Glomerular endothelial cell (primary cell): ENCODE measurements at places on chromosomes 5 and 9. TPM values are rescaled to one million over a fixed set of nuclear protein-coding genes. Genes with fewer than 3 reads are reported as not detected.

GRCh38 chr5:131272307-131272706, 8.5 kb downstream of the CDC42SE2 start:
- DNase-seq, result no peak

DNA sequence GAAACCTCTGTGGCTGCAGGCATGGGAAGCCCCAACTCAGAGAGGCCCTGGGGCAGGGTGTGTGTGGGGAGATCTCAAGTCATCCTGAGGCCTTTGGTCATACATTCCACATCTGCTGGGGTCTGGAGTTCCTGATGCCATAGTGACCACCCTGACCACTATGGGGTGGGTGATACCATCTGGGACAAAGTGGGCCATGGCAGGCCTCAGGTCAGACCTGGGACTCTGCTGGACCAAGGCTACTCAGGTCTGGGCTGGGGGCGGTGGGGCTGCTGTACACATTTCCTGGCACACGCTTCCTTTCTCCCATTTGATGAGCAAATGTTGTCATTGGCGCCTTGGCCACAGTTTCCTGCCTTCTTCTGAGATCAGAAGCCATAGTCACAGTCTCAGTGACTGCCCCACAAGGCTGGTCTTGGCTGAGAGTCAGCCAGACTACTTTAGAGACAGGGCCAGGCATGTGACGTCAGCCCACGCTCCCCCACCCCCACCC, 15.1 kb upstream of the ACSL6 start:
- DNase-seq, result no peak

GRCh38 chr9:133589454-133590227, 19.5 kb downstream of the FAM163B start:
- DNase-seq, result no peak

- DNase-seq, result no peak
Observed at GRCh38 chr9:71681104-71681707, 87.1 kb downstream of the CEMIP2 start.

DNA sequence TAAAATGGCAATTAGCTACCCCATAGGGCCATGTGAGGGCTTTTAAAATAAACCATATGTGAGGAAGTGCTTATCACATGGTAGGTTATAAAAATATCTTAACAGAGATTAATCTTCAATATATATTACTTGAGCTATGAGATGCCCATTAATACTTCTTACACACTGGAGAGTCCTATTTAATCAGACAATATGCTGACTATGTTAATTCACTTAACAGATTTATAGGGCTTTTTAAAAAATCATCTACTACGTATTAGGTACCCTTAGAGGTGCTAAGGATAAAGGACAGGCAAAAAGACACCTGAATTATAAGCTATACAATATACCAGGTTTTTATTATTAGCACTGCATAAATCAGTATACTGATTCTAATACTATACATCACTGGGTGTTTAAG, 102.6 kb downstream of the STRBP start:
- DNase-seq, result no peak

GRCh38 chr5:119578937-119579336, 50.4 kb upstream of the FAM170A start:
- DNase-seq, result peak; percentile 3

GRCh38 chr5:52139888-52140615, 647.7 kb upstream of the ITGA1 start:
- peak; percentile 20 for DNase-seq

- no peak for DNase-seq
Observed at GRCh38 chr9:106417685-106418084, 445.3 kb upstream of the ZNF462 start.

DNA sequence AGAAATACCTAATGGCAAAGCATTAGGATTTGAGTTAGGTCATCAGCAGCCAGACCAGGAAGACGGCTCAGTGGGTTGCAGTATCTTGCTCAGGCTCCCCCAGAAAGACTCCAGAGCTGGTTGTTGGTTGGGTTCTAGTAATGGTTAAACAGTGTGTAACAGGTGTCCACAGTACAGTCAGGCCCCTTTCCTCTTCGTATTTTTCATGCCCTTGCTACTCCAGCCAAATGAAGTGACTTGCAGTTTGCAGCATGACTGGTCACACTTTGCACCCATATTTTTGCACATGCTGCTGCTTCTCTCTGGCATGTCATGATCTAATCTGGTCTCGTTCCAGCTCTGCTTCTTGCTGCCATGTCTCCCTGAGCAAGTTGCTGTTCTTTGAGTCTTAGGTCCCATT, 60.6 kb upstream of the TRPC7 start:
- DNase-seq, result no peak

- DNase-seq, result no peak
Observed at GRCh38 chr9:76759732-76760131, 4.5 kb upstream of the PCA3 start.

DNA sequence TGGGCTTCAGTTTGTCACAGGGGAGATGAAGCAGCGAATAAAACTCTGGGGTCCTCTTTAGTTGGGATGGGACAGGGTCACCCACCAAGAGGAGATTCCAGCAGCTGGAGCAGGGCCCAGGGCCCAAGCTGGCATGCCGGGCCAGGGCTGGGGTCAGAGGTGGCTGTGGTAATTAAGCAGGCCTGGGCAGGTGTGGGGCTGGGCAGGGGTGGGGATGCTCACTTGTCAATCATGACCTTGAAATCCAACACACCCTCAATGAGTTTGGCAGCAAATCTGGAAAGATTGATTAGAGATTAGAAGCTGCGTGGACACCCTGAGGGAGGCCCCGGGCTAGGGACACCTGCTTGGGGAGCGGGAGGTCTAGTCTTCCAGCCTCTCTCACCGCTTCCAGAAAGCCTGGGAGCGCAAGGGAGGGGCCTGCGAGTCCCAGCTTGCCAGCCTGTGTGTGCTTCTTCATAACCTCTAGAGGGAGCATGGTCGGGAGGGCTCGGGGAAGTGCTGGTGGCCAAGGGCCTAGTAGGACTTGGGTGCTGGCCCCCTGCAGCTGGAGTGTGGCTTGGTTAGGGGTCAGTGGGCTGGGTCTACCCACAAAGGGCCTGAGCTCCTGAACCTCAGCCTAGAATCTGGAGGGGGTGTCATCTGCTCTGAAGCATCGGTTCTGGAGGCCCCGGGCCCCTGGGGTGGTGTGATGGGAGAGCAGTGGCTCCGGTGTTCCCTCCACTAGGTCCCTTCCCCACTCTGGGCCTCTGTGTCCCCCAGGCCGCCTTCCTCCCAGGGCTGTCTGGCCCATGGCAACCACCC, 7.6 kb downstream of the CRAT start:
- no peak for DNase-seq

DNA sequence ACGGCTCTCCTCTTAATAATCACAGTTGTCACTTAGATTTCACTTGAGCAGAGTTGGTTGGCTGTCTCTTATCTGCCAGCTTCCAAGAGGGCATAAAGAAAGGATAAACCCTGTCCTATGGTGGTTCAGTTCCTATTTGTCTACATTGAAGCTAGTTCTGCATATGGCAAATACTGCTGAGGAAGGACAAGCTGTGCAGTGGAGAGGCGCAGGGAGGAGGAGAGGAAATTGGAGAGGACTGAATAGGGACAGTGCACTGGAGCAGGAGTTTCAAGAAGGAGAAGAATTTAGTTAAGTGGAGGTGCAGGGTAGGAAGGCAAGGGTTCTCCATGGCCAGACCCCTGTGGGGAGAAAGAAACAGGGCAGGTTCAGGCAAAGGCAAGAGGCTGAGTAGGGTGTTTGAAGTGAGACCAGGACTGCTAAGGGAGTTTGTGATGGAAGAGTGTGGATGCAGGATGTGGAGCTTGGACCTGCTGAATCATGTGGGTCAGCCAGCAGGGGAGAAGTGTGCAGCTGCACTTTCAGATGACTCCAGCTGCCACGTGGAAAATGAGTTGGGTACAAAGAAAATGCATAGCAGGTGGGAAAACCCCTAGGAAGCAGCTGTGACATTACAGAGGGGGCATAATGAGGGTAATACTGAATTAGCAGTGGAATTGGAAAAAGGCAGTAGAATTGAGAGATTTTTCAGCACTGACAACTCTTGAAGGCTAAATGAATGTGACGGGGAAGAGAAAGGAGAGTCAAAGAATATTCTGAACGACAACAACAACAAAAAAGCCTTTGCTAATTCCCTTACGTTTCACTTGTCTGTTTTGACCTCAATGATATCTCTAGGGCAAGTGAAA, 66.8 kb downstream of the MAMDC2 start:
- no peak for DNase-seq

DNA sequence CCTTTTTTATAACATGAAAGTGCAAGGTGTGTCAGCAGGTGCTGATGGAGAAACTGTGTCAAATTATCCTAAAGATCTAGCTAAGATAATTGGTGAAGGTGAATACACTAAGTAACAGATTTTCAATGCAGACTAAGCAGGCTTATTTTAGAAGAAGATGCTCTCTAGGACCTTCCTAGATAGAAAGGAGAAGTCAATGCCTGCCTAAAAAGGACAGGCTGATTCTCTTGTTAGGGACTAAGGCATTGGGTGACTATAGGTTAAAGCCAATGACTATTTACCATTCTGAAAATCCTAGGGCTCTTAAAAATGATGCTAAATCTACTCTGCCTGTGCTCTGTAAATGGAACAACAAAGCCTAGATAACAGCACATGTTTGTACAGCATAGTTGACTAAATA, 1682.4 kb downstream of the MAT2B start:
- DNase-seq, result no peak

GRCh38 chr9:91836515-91836914, 113.5 kb downstream of the ROR2 start:
- no peak for DNase-seq

DNA sequence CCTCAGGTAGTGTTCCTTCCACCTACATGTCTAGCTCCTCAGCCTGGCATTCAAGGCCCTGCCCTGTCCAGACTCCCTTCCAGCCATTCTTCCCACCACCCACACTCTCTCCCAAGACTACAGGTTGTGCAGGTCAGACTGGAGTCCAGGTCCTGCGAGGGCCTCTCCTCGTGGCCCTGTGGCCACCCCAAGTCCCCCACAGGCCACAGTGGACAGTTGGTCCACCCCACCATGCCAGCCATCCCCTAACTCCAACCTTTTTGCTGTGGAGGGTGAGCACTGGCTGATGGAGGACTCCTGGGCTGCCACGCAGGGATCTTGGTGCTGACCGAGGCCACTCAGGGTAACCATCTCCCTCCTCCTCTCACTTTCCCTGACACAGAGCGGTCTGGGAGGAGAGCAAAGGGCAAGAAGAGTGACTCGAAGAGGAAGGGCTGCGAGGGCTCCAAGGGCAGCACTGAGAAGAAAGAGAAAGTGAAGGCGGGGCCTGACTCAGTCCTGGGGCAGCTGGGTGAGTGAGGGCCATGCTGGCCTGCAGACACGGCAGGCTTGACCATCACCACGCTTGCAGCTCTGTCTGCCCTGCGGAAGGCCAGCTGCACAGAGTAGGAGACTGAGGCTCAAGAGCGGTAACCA, 51.0 kb downstream of the JADE2 start:
- no peak for DNase-seq

DNA sequence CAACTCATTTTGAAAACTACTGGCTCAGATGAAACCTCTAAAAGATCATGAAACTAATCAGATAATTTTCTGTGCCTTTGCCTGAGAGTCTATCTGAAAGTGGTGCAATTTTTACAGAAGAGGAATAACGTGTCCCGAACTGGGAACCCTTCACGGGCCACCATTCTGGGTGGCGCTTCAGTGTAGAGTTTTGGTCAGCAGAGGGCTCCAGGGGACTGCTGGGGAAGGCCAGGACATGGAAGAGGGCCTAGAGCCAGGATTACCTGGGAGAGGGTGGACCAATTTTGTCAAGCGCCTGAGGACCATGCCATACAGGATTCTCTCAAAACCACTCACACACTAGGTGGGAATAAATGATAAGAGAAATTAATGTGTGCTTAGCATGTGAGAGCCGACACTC, 49.7 kb upstream of the PLEKHG4B start:
- DNase-seq, result no peak

- no peak for DNase-seq
Observed at GRCh38 chr5:5699062-5699461, 276.6 kb downstream of the ICE1 start.

- DNase-seq, result no peak
Observed at GRCh38 chr9:40914772-40915659, 213.5 kb downstream of the FOXD4L6 start.

DNA sequence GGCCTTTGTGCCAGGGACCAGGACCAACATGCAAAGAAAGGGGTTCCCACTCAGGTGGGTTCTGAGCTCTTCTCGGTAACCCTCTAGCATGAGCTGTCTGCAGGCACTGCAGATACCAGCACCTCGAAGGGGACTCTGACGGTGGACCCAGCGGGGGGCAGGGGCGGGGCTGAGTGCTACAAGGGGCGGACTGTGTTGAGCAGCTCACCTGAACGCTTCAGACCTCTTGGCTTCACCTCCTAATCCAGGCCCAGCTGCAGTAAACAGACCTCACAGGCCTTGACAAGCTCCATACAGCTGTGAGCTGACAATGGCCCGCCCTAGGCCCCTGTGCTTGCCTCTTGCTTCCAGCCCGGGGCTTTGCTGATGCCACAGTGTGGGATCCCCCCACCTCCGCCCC, 48.4 kb downstream of the C9orf50 start:
- no peak for DNase-seq

DNA sequence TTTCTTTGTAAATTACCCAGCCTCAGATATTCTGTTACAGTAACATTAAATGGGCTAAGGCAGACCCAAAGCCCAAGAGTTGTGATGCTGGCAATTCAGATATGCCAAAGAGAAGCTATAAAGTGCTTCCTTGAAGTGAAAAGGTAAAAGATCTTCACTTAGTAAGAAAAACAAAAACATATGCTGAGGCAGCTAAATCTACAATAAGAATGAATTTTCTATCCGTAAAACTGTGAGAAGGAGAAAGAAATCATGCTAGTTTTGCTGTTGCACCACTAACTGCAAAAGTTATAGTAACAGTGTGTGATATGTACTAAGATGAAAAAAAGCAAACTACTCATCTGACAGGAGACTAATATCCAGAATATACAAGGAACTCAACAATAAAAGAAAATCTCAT, 39.9 kb downstream of the FAM114A2 start:
- DNase-seq, result no peak

- no peak for DNase-seq
Observed at GRCh38 chr5:108193021-108193795, 188.7 kb downstream of the FBXL17 start.

GRCh38 chr9:19432473-19432872, 23.7 kb downstream of the ACER2 start:
- DNase-seq, result no peak

- DNase-seq, result no peak
Observed at GRCh38 chr5:126166368-126166767, 256.8 kb upstream of the GRAMD2B start.

GRCh38 chr5:97923496-97923895, 740.4 kb upstream of the RIOK2 start:
- no peak for DNase-seq

Gene RANBP3L
- not detected in 2 replicates for total RNA-seq

Gene C5orf52
- not detected in 2 replicates for total RNA-seq

Gene AQP3
- total RNA-seq, result 0.18 and 0.68 TPM in 2 replicates

Gene MOCS2
- 29.6 and 38.0 TPM in 2 replicates for total RNA-seq

Gene EDIL3
- total RNA-seq, result 29.7 and 45.9 TPM in 2 replicates

Gene BTNL9
- total RNA-seq, result 0.15 and 2.8 TPM in 2 replicates

Gene DNAJC18
- 12.0 and 16.7 TPM in 2 replicates for total RNA-seq

Gene FAM200C
- total RNA-seq, result 2.2 and 2.5 TPM in 2 replicates

Gene CARTPT
- total RNA-seq, result not detected in 2 replicates

Gene GLDC
- total RNA-seq, result 1.7 and 8.0 TPM in 2 replicates

Gene VCAN
- 70.5 and 96.0 TPM in 2 replicates for total RNA-seq

Gene ZDHHC11
- 0.24 and 0.70 TPM in 2 replicates for total RNA-seq

Gene CSNK1A1
- 200 and 240 TPM in 2 replicates for total RNA-seq
